ENCODE measurements at places on chromosomes 12 and 14.

DNA sequence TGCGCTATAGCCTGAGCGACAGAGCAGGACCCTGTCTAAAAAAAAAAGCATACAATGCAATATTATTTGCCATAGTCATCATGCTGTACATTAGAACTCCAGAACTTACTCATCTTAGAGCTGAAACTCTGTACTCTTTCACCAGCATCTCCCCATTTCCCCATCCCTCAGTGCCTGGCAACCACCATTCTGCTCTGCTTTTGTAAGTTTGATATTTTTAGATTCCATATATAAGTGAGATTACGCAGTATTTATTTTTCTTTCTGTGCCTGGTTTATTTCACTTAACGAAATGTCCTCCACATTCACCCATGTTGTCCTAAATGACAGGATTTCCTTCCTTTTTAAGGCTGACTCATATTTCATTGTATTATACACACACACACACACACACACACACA is 121.8 kb downstream of the BBS10 start:
- DNase-seq: no peak

- DNase-seq: no peak
These were observed 5.8 kb downstream of the KMT5A start for GRCh38 chr12:123389560-123390351.

DNA sequence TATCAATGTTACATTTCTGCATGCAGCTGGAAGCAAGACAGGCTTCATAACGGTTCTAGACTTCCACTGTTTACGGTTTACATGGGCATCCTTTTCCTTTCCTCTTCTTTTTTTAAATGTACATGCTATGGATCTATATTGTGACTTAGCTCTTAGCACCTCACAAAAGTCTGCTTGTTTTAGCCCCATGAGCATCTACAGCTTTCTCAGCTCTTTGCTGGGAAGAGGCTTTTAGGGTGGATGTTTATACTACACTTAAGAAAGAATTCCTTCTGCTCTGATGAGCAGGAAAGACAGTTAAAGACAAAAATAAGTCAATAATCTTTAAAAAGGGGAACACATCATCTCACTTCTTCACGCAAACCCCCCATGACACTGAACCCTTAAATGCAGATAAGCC is 51.4 kb downstream of the KICS2 start:
- DNase-seq: no peak

GRCh38 chr14:96091941-96092411 is 52.8 kb downstream of the C14orf132 start:
- DNase-seq: no peak

GRCh38 chr14:101587441-101587911 is 26.2 kb downstream of the DIO3 start:
- no peak for DNase-seq

GRCh38 chr12:118377884-118378470 is 1.6 kb downstream of the SUDS3 start:
- no peak for DNase-seq

GRCh38 chr14:22320362-22320750 is 268.7 kb downstream of the DAD1 start:
- DNase-seq: no peak

GRCh38 chr14:80585506-80585835 is 356.1 kb downstream of the CEP128 start:
- no peak for DNase-seq

- DNase-seq: no peak
These were observed 33.8 kb downstream of the VRK1 start for GRCh38 chr14:96830946-96831345.

GRCh38 chr12:84069699-84070098 is 842.9 kb downstream of the SLC6A15 start:
- no peak for DNase-seq

GRCh38 chr12:89461190-89461589 is 63.4 kb downstream of the GALNT4 start:
- DNase-seq: no peak

DNA sequence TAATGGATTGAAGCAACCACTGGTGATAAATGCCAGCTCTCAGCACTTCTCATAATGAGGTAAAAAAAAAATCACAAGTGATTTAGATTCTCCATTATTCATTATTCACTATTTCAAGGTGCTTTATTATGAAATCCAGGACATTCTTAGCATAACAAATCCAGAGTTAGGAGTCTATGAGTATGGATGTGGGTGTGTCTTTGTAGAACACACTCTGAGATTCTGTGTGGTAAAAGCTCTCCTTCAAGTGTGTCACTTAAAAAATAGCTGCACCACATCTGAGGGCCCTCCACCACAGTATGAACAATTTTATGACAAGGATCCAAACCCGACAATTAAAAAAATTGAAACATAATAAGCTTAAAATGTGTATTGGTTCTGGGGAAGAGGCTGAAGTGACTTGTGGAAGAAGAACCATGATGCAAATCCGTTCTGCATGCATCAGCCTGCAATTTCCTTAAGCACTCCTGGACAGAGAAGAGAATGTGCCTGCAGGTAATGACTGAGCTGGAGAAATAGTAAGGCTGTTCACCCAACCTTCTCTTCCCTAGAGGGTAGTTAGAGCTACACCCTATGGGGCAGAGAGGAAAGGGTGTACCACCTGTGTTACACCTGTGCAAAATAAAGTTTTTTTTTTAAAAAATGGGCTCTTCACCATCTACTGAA is 488.5 kb upstream of the MGAT4C start:
- DNase-seq: no peak

- DNase-seq: no peak
These were observed 166.1 kb upstream of the EEA1 start for GRCh38 chr12:93094988-93095737.

GRCh38 chr14:70642303-70643235 is 853 bp downstream of the TTC9 start:
- DNase-seq: no peak

DNA sequence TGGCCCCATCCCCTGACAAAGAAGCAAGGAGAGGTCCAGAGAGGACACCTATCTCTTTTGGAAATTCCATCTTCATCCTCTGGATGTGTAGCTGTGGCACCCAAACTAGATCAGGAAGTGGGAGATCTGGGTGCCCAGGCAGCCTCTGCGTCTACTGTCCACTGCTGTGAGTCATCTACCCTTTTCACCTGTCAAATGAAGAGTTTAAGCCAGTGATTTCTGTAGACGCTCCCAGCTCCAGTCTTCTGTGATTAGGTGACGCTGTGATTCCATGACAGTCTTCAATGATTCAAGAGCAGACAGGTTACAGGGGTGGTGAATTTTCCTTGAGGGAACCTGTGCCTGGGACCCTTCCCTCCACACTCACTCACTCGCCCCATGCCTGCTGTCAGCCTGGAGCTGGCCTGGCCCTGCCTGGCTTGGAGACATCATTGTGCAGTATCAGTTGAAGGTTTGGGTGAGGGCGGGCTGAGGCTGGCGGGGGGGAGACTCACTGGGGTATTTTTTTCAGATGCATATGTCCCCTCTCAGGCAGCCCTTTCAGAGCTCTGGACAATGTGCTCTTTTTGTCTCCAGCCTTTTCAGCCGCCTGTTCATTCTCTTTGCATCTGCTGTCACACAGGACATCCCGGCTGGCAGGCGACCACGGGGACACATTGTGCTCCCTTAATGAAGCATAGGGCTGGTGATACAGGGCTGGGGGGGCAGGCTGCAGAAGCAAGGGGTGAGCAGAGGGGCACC is 56.8 kb upstream of the PARP11 start:
- DNase-seq: no peak

GRCh38 chr12:51405801-51406207 is 14.6 kb upstream of the GALNT6 start:
- DNase-seq: no peak

- DNase-seq: no peak
These were observed 5.2 kb downstream of the KRT4 start for GRCh38 chr12:52808573-52809160.

DNA sequence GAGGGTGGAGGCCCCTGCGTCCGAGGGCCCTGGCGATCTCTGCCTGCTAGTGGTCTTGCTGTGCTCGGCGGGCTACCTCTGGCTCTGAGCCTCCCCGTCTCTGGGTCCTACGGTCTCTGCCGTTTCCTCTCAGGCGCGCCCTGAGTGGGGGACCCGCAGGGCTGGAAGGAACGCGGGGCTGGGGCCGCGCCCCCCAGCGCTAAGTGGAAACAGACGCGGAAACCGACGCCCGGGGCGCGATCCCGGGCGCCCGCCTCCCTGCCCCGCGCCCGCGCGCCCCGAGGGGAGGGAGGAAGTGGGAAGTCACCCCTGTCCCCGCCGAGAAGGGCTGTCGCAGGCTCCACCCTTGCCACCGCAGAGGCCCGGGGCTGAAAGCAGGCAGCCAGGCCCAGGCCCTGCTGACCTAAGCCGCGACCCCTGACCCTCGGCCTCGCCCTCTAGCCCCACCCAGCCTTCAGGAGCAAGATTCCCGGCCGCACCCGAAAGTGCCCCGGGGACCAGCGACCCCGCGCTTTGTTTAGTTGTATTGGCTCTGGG is 831 bp downstream of the CRIP1 start:
- no peak for DNase-seq

GRCh38 chr14:102408724-102409123 is 46.0 kb downstream of the TECPR2 start:
- no peak for DNase-seq

DNA sequence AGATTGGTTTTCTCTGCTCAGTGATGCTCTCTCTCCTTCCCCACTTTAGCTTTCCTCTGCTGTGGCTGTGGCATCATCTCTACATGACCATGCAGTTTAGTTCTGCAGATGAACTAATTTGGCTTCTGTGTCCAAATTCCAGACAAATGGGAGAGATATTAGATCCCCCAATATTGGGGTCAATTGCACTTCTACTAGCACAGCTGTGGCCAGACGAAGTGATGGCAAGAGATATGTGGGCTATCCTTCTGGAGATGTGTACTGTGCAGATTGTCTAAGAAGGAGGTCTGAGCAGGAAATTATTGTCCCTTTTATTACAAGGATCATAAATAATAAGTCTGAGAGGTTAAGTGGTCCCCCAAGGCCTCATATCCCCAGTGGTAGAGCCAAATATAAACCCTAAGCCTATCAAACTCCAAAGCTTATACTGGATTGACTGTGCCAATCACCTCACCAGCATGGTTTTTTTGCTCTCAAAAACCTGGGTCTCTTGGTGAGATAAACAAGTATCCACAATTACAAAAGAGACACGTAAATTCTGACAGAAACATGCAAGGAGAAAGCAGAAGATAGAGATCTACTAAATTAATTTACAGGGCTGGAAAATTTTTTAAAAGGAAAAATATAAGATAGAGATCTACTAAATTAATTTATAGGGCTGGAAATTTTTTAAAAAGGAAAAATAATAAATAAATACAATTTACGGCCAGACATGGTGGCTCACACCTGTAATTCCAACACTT is 29.1 kb upstream of the GCH1 start:
- DNase-seq: no peak

DNA sequence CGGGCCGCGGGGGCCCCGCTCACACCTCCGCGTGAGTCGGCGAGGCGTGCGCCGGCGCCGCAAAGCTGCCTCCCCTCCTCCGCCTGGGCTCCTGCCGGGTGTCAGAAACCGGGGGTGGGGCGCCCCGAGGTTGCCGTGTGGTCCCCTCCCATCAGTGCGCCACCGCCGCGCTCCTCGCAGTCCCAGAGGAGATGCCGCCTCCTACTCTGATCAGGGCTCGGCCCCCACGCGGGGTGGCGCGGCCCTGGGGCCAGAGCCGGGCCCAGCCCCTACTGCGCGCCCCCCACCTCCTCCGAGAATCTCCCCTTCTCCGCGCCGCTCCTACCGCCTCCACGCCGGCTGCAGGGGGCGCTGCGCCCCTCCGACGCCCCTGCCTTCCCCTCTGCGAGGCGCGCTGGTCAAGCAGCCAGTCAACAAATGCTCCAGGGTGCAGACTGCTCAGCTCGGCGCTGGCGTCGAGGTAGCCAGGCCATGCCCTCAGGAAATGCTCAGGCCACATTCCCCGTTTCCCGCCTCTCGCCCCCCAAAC is 467 bp upstream of the JAG2 start:
- DNase-seq: no peak

Measured in Panc1 (cell line).